Spleen (tissue), 13 donors: ENCODE measurements at places on chromosomes 2 and 18. TPM values are rescaled to one million over a fixed set of nuclear protein-coding genes. Genes with fewer than 3 reads are reported as not detected.

DNA sequence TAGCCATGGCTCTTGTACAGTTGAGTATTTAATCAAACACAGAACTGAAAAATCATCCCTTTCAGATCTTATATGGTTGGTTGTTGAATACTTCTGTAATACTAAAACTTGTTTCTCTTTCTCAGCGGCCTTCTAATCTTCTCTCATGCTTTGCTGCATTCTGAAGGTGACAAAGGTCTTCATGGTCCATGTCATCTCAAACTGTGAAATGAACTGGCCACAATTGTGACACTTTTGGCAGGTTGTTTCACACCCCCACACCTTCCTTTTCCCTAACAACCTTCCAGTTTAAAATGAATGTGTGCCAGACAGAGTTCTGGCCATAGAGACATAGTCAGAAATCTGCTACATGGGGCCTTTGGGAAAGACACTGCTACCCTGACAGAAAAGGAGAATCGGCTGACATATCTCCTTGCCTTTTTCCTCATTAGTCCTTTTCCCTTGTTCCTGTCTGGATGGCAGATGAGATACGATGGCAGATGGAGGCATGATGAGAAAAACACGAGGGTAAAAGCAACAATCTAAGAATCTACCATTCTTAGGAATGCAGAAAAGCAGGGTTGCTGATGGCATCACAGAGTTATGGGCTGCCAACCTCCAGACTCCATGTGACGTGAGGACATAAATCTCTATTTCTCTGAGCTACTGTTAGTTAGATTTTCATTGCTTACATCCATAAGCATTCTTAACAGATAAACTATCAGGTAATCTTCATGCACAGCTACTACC lies 106.5 kb downstream of the PIGN start:
- no peak for DNase-seq
- H3K27me3 ChIP-seq, result no peaks in the 10 kb centered on the region
- no peak overlapping the region for H3K4me3 ChIP-seq
- H3K36me3 ChIP-seq, result peaks cover 12% of the 10 kb centered on the region

DNA sequence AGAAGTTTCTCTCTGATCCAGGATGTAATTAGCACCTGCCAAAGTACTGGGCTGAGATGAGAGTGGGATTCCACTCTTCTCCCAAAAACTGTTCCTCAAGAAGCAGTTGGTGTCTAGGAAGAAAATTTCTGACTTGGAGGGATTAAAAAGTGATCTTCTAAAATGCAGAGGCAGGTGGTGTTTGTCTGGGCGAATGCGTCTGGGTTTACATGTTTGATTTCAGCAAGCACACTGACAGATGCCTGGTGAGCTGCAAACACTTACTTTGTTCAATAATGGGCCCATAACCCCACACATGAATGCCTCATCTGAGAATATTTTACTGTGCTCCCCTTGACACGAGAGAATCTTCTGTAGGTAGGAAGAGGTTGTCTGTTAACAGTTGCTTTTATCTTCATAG lies 24.3 kb upstream of the KCNF1 start:
- no peak overlapping the region for H3K4me3 ChIP-seq
- no peak for DNase-seq
- H3K36me3 ChIP-seq, result no peaks in the 10 kb centered on the region
- H3K4me1 ChIP-seq, result peaks cover 5% of the 10 kb centered on the region
- peaks cover 4% of the 10 kb centered on the region for H3K27me3 ChIP-seq

- DNase-seq, result no peak
- no peaks in the 10 kb centered on the region for H3K36me3 ChIP-seq
- no peaks in the 10 kb centered on the region for H3K4me1 ChIP-seq
These were observed 90.8 kb upstream of the L3MBTL4 start for GRCh38 chr18:6505498-6505875.

DNA sequence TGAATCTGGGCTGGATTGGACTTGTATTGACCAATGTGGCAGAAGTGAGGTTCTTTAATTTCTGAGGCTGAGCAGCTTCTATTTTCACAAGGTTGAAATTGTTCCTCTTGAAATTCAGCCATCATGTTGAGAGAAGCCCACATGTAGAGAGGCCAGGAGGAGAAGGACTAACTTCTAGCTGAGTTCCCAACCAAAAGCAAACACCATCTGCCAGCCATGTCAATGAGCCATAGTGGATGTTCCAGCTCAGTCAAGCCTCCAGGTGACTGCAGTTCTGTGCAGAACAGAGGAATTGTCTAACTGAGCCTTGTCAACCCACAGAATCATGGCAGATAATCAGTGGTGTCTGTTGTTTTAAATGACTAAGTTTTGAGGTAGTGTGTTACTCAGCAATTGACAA lies 110.6 kb upstream of the ACVR1 start:
- H3K27ac ChIP-seq, result no peak overlapping the region
- no peak overlapping the region for H3K4me3 ChIP-seq
- peaks cover 9% of the 10 kb centered on the region for H3K27me3 ChIP-seq
- H3K4me1 ChIP-seq, result no peaks in the 10 kb centered on the region

GRCh38 chr18:57898506-57899124 lies 95.5 kb upstream of the ATP8B1 start:
- H3K4me3 ChIP-seq, result no peak overlapping the region
- no peaks in the 10 kb centered on the region for H3K27me3 ChIP-seq
- no peak overlapping the region for H3K27ac ChIP-seq
- DNase-seq, result no peak
- H3K36me3 ChIP-seq, result no peaks in the 10 kb centered on the region

DNA sequence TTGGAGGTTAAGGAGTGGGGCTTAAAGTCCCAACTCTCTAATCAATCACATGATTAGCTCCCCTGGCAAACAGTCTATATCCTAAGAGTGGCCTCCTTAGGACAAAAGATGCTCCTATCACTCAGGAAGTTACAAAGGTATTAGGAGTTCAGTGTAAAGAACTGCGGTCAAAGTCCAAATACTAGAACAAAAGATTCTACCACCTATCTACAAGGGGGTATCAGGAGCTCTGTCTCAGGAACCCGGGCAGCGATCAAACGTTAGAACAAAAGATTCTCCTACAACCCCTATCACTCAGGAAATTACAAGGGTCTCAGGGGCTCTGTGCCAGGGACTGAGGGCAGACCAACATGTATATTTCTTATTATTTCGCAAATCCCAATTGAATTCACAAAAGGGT lies 58.0 kb downstream of the DTNB start:
- H3K4me3 ChIP-seq, result no peak overlapping the region
- peaks cover 6% of the 10 kb centered on the region for H3K4me1 ChIP-seq
- no peak for DNase-seq
- H3K36me3 ChIP-seq, result no peaks in the 10 kb centered on the region
- H3K27me3 ChIP-seq, result no peaks in the 10 kb centered on the region
- H3K27ac ChIP-seq, result no peak overlapping the region

DNA sequence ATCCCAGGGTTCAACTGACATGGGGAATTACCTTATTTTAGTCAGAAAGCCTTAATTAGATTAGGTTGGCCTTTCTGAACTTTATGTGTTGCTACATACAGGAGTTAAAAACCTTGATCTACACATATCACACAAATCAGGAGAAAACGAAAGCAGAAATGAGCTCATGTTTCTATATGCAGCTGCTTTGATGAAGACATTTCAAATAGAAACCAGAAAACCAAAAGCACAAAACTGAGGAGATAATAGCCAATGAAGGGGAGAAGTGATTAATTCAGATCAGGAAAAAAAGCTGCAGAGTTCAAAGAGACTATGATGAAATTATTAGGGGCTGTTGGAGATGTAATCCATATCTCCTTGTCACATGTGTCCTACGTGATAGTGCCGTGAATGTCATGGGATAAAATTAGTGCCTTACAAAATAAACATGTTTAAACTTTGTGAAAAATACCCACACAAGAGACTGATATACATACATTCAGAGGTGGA lies 255.0 kb downstream of the CAMKMT start:
- H3K36me3 ChIP-seq, result no peaks in the 10 kb centered on the region
- H3K4me3 ChIP-seq, result no peak overlapping the region
- DNase-seq, result no peak
- H3K4me1 ChIP-seq, result no peaks in the 10 kb centered on the region
- no peaks in the 10 kb centered on the region for H3K27me3 ChIP-seq

- H3K4me1 ChIP-seq, result peaks cover 32% of the 10 kb centered on the region
- no peak overlapping the region for H3K27ac ChIP-seq
- H3K4me3 ChIP-seq, result no peak overlapping the region
- H3K27me3 ChIP-seq, result no peaks in the 10 kb centered on the region
- no peak for DNase-seq
- peaks cover 24% of the 10 kb centered on the region for H3K36me3 ChIP-seq
These were observed 18.3 kb downstream of the STAM2 start for GRCh38 chr2:152157253-152157652.

GRCh38 chr2:231685349-231686191 lies 22.8 kb upstream of the PTMA start:
- peaks cover 10% of the 10 kb centered on the region for H3K4me1 ChIP-seq
- H3K27me3 ChIP-seq, result peaks cover 9% of the 10 kb centered on the region
- no peaks in the 10 kb centered on the region for H3K36me3 ChIP-seq

DNA sequence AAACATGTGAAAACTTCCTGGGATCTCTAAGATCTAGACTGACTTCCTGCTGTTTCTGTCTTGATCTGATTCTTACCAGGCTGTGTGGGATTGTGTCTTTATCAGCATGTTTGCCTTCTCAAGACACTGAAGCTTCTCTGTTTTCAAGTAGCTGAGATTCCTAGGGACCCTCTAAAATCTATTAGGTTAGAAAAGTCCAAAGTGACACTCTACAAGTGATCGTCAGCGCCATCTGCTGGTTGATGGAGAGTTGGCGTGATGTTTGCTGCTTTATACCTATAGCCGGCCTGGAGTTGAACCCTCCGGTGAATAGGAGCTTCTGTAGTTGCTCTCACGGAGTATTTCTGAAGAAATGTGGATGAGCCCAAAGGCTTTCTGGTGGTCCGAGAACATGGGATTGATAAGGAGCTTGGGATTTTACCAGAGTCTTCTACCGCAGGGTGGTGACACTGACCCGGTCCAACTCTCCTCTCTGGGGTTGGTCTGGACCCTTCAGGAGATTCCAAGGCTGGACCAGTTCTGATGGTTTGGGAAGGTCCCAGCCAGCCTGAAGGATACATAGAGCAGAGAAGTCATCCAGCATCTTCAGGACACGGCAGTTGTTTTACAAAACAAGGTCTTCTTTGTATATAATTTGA lies 96.0 kb upstream of the TTC39C start:
- no peaks in the 10 kb centered on the region for H3K27me3 ChIP-seq
- H3K36me3 ChIP-seq, result no peaks in the 10 kb centered on the region
- H3K4me3 ChIP-seq, result no peak overlapping the region
- H3K27ac ChIP-seq, result no peak overlapping the region

AFTPH gene
- 43.1 TPM for total RNA-seq

IL36G gene
- not detected for total RNA-seq

NEU2 gene
- not detected for total RNA-seq
